ENCODE measurements at places on chromosomes 12 and 14. TPM values are rescaled to one million over a fixed set of nuclear protein-coding genes. Genes with fewer than 3 reads are reported as not detected.
A peak's percentile ranks its signal among the peaks of the same experiment; 100 is the strongest.

Gene RPAP3
- total RNA-seq, result 23.2 TPM

DNA sequence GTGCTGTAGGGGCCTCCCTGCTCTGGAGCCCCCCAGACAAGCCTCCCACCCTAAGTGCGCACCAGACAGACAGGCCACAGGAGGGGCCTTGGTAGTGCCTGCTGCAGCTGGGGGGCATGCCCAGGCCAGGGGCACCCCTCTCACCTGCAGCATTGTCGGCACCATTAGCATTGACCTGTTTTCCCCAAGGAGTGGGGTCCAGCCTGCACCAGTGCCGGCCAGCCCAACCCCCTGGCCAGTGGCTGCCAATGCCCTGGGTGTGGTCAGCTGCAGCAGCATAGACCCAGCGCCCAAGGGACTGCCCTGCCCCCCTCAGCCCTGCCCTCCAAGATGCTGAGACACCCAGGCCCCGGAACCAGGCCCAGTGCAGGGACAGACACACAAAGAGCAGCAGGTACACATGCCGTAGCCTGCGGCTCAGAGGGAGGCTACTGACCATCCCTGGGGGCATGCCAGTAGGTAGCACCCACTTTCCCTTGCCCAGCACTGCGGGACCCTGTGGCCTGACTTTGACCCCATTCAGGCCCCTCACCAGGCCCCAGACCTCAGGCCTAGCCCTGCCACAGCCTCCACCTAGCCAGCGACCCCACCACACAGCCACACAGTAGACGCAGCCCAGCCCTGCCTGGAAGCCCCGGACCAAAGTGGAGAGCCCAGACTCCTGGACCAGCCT, 1.0 kb downstream of the AHNAK2 start:
- peak; percentile 76 for DNase-seq

Gene RGS6
- 2.0 TPM for total RNA-seq

GRCh38 chr12:5434647-5435560, 3.0 kb downstream of the NTF3 start:
- DNase-seq, result no peak

- no peak for DNase-seq
Observed at GRCh38 chr14:52329678-52330369, 15.7 kb downstream of the PTGER2 start.

- no peak for DNase-seq
Observed at GRCh38 chr14:93003945-93004698, 81.2 kb downstream of the CHGA start.

GRCh38 chr12:389142-390096, at the start of gene KDM5A:
KDM5A (minus strand) TSS chr12:389320; CDS start chr12:389091, 229 bp downstream.
- peak; percentile 97 for DNase-seq

- DNase-seq, result no peak
Observed at GRCh38 chr14:49977126-49977841, 84.4 kb downstream of the ARF6 start.

- no peak for DNase-seq
Observed at GRCh38 chr12:105667973-105668743, 337.7 kb downstream of the C12orf75 start.

DNA sequence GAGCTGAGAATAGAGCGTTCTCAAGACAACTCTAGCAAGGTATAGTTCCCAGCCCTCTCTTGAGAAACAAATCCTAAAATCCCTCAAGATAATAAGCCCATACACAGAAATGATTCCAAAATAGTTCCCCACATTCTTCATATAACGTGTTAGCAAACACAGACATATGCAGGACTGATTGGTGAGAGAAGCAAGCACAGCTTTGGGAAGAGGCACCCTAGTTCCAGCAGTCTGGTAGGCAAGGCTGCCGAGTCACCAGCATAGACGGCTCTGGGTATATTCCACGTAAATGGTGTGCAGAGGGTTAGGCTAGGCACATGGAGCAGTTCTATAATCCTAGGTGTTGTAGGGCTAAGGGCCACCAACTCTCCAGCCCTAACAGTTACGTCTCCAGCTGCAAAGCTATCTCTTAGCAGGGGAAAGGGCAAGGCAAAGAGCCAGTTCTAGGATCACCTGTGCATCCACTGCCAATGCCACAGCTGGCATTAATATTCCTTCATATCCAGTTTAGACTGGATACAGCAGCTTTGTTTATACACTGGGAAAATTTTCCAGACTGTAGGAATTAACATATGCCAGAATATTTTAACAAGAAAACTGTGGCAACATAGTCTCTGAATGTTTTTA, 52.9 kb downstream of the SH2B3 start:
- no peak for DNase-seq

GRCh38 chr12:133235401-133236112, at the start of gene ANHX:
ANHX (minus strand) TSS chr12:133235877; CDS start chr12:133234356, 1,521 bp downstream.
- DNase-seq, result peak; percentile 63

GRCh38 chr12:92735131-92735721, 32.4 kb downstream of the PLEKHG7 start:
- DNase-seq, result no peak

Gene OTOGL
- 0.46 TPM for total RNA-seq

Gene DEGS2
- total RNA-seq, result 0.10 TPM

Gene MYBPC1
- total RNA-seq, result not detected

GRCh38 chr14:71523630-71524319, 408.5 kb upstream of the RGS6 start:
- DNase-seq, result no peak

- no peak for DNase-seq
Observed at GRCh38 chr14:91264151-91265150, 19.9 kb upstream of the GPR68 start.

- DNase-seq, result no peak
Observed at GRCh38 chr14:99286761-99287160, 14.8 kb upstream of the BCL11B start.

GRCh38 chr12:33942172-33942571, 80.1 kb upstream of the ALG10 start:
- no peak for DNase-seq

DNA sequence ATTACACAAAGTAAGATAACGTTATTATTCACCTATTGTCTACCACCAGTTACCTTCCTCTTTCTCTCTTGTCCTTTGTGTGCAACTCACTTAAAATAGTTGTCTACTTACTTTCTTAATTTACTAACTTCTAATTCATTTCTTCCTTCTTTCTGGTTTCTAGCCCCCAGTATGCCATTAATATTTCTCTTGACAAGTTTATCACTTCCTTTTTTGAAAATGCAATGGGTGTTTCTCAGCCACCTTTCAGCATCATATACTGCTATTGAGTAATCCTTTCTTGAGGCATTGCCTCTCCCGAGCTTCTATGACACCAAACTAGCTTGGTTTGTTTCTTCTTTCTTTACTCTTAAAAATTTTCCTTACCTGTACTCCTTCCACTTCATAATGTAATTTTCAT, 633.6 kb downstream of the TMTC2 start:
- no peak for DNase-seq

DNA sequence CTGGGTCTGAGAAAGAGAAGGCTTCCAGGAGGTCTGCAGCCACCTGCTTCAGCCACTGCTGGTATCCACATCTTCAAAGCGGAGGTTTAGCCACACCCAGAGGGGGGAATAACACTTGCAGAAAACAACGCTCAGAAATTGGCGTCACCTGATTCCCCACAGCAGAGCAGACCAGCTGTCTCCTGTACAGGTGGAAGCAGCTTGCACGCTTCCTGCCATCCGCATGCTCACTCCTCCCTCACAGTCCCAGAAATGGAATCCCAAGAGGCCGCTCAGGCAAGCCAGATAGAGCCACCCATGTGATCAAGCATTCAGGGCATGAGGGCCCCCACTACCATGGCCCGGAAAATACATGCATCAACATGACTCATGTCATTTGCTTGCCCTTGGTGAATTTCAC, 112.2 kb upstream of the DIO3 start:
- DNase-seq, result peak; percentile 61

DNA sequence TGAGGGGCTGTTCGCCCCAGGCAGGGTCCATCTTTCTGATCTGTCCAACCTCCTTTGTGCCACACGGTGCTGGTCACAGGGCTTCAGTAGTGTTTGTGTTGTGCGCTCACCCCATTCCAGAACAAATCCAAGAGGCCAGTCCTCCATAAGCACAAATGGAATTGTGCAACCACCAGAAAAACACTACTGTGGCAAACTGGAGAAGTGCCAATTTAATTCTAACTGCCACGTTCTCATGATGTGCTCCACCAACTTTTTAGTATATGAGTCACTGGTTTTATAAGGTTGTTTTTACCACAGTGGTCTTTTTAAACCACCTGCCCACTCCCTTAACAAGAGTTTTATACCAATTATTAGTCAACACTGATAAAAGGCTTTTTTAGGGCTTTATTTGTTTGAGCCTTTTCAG, 380.2 kb downstream of the NAV3 start:
- DNase-seq, result no peak

DNA sequence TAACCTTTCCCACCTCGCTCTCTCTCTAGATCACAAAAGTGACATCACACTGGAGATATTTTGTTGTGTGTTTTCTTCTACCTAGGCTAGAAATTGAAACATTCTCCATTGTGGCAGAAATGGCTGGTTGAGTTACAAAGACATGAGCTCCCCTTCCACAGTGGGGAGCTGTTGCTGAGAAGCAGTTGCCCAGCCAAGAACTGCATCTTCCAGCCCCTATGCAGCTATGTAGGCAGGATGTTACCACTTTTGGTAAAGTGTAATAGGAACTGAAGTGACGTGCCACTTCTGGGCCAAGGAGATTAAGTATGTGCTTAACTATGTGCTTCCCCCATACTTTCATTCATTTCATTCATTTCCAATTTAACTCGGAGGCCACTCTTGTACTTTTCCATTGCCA, 138.7 kb upstream of the E2F7 start:
- DNase-seq, result no peak

DNA sequence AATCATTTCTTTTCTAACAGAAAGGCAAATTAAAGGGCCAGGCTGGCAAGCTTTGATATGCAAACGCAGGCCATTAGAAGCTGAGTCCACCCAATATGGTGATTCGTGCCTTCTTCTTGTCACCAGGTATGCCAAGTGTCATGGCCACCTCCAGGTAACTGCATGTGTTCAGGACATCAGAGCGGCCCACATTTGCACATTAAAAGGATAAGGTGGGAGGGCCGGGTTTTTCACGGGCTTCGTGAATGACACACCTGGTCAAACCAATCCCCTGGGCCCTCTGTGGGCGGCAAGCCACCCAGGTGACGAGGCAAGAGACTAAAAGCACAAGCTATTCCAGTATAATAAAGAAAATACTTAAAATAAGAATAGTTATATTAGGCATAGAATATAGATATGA, 75.9 kb upstream of the TSPAN11 start:
- DNase-seq, result no peak

DNA sequence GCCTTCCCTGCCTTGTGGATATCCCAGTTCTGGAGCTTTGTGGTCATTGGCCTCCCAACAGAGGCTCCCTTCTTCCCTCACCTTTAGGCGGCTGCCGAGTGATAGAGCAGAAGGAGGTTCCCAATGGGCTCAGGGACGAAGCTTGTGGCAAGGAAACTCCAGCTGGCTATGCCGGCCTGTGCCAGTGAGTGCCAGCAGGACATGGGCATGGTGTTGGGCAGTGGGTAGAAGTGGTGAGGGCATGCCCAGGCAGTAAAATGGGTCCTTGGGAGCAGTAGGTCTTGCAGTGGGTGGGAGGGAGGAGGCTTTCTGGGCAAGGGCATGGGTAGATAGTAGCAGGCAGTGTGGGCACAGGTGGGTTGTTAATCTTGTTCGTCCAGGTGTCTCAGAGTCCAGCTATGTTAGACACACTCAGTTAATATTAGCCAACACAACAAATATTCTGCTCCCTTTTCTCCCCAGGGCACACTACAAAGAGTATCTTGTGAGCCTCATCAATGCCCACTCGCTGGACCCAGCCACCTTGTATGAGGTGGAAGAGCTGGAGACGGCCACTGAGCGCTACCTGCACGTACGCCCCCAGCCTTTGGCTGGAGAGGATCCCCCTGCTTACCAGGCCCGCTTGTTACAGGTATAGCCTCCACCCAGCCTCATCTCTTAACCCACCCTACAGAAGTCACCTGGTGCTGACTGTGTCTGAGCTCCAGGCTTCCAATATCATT, 1.1 kb upstream of the IRF9 start:
- no peak for DNase-seq

- no peak for DNase-seq
Observed at GRCh38 chr12:115004470-115005146, 320.6 kb upstream of the TBX3 start.

DNA sequence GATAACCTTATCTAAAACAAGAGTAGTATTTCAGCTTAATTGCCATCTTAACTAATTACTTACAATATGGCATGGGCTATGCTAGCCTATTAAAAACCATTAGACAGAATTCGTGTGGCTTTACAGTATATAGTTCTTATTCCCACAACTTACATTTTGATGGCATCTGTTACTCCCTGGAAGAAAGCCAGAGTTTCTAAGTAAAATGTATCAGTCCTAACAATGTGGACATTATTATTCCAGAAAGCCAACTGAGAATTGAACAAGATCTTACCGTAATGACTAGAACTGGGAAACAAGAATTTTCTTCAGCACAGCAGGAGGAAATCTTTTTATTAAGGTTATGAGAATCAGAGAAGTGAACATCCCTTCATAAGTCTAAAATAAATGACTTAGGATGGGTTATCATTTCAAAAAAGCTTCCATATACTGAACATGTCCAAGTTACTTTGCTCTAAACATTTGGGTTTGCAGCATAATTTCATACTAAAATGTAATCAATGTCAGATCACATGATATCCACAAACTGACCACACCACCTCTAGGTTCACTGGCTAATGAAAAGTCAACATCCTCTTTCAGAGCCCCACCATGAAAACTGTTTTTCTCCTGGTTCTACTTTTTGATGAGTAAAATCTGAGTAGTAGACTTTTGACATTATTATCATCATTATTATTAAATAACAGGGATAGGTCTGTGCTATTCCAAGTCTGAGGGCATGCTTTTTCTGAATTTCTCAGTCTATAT, 179.7 kb downstream of the SSPN start:
- DNase-seq, result no peak

DNA sequence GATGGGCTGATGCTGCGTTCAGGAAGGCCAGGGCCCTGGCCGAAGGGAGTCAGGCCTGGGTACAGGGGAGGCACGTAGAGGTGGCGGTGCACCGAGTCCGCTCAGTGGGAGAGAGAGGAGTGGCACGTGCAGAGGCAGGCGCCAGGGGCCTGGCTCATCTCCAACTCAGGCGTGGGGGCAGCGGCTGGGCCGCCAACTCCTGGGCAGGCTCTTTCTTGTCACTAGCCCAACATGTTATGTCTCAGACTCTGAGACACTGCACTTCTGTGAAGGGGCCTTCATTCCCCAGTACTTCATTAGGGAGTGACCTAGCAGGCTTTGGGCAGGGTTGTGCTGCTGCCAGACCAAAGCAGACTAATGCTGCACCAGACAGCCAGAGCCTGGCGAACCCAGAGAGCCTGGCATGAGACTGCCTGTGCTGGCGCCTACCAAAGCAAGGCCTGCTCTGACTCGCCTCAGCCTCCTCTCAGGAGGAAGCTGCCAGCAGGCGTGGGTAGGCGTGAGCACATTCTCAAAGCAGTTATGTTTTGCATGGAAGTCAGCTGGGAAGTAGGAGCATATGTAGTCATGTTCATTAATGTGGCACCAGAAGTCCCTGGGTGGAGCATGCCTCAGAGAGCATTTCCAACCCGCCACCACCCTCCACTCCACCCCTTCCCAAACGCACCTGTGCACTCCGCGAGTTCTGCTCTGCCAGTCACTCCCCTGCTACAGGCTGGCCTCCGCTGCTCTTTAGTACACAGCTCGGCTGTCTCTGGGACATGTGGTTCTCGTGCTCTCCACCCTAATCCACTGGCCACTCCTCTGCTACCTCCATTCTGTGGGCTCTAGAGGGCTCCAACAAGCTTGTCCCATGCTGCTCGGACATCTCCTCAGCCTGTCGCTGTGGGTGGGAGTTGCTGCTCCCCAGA, 9.7 kb downstream of the CKB start:
- DNase-seq, result peak; percentile 88

Data from posterior vena cava (tissue), 2 donors.